ENCODE measurements at places on chromosomes 13 and 19. TPM values are rescaled to one million over a fixed set of nuclear protein-coding genes. Genes with fewer than 3 reads are reported as not detected.

GRCh38 chr13:26485288-26485687, 72.2 kb upstream of the WASF3 start:
- no peak for DNase-seq

- DNase-seq, result no peak
Measured at GRCh38 chr19:10730932-10731331, 13.1 kb downstream of the DNM2 start.

DNA sequence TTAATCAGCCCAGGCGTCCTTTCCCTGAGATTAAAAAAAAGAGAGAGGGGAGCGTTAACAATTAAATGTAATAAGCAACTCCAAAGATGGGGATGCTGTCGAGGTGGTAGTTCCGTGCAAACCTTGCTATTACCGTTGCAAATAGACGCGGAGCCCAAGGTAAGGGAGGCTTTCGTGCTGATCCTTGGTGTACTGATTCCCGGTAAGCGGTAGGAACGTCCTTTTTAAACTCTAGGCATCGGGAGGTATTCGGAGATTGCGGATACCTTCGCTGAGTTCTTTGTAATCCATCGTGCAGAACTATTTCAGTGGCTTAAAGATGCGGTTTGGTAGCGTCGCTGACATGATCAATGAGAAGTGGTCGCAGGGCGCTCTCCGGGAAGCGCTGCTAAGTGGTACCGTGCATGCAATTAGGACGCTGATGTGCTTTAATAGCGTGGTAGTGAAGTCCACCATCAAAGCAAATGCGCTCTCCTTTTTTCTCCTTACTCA, 3.1 kb downstream of the SLITRK5 start:
- DNase-seq, result no peak

Gene HRC
- 1.9 TPM for total RNA-seq

- DNase-seq, result no peak
Measured at GRCh38 chr13:103238441-103238840, 172.2 kb upstream of the SLC10A2 start.
